ENCODE measurements at places on chromosomes 13 and 19.

DNA sequence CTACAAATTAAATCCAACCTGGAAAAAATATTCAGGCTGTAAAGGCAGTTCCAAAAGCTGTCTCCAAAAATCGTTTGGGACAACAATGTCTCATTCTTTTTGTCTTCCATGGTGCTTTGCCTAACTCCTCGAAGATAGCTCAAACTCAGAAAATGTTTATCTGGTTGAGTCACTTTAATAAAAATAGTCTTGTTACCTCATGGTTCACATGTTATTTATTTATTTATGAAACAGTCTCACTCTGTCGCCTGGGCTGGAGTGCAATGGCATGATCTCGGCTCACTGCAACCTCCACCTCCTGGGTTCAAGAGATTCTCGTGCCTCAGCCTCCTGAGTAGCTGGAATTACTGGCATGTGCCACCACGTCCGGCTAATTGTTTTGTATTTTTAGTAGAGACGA lies 4.9 kb upstream of the BRD4 start:
- no peak for DNase-seq

- no peak for DNase-seq
These were observed 56.1 kb downstream of the KCNRG start for GRCh38 chr13:50071379-50071778.

DNA sequence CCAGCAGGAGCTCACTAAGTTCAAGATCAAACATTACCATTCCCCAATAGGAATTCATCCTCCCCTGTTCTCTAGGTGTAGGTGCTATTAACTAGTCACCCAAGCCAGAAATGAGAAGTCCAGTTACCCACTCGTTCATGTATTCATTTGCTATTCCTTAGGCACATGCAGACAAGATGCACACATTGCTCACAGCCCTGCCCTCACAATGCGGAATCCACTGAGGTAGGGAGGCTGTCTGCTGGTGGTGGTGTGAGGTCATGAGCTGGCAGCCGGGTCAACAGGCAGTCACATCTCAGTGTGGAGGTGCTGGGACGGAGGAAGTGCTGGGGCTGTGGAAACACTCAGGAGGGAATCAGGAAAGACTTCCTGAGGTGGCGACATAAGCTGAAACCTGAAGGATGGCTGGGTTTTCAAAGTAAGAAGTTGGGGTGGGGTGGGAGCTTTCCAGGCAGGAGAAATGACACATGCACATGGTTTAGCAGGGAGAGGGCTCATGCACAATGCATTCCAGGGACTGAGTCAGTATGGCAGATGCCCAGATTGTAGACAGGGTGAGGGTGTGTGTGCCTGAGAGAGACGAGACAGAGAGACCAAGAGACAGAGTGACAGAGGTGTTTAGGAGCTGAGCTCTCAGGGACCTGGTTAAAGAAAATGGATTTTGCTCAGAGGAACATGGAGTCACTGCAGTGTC lies 117.6 kb downstream of the USP12 start:
- DNase-seq = no peak

DNA sequence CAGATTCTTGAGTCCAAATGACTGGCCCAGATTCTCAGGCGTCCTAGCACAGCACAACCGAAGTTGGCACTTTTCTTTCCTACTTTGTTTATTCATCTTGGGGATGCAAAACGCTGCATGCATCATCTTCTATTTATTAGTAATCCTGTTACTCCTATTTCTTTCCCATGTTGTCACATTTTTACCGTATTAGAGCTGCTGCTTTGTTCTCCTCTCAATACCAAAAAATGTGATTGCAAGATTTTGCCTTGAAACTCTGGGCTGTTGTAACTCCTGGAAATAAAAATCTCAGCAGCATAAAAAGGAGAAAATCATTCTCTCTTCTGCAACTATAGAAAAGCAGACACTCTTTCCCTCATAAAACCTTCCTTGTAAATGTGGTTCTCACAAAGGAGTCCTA lies 12.9 kb upstream of the IGSF23 start:
- no peak for DNase-seq

DNA sequence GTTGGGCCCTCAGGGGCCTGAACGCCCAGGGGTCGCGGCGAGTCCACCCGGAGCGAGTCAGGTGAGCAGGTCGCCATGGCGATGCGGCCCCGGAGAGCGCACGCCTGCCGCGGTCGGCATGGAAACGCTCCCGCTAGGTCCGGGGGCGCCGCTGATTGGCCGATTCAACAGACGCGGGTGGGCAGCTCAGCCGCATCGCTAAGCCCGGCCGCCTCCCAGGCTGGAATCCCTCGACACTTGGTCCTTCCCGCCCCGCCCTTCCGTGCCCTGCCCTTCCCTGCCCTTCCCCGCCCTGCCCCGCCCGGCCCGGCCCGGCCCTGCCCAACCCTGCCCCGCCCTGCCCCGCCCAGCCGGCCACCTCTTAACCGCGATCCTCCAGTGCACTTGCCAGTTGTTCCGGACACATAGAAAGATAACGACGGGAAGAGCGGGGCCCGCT lies at the start of gene CCNA1:
Gene CCNA1 (plus strand): TSS at position 390 of the 439 bp plus-strand sequence. CDS start 562 bp downstream, outside the sequence.
- DNase-seq = peak; percentile 35

GRCh38 chr19:15831626-15832025 lies 16.2 kb upstream of the OR10H1 start:
- DNase-seq = no peak

- no peak for DNase-seq
These were observed 198.5 kb downstream of the KATNAL1 start for GRCh38 chr13:30108913-30109237.

GRCh38 chr19:15448044-15448777 lies 1.5 kb downstream of the WIZ start:
- DNase-seq = no peak

- peak; percentile 38 for DNase-seq
These were observed 1.0 kb upstream of the SLC7A10 start for GRCh38 chr19:33226550-33227241.

Measured in endothelial cell (in vitro differentiated cells).